NCI-H460 (cell line): ENCODE measurements at places on chromosomes 12 and 14.

DNA sequence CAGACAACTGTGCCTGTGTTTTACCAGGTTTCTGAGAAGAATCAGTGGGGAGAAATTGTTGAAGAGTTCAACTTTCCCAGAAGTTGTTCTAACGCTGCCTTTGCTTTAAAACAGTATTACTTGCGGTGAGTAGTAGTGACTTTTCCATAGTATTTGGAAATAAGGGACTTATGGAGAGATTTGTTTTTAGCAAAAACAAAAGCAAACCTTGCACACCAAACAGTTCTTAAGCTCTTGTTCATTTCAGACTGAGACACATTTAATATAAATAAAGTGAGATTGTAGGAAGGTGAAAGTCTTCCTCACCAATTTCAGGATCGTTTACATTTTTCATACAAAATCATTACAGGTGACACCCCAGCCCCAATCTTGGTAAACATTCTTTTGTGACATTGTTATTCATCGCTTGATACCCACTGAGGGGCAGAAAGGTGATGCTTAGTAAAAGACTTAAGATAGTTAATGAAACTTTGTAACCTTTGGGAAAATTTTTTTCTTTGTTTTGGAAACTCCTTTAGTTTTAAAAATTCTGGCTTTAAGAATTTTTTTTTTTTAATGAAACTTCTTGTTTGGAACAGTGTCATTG, 1.8 kb downstream of the ARID2 start:
- no peak for DNase-seq

DNA sequence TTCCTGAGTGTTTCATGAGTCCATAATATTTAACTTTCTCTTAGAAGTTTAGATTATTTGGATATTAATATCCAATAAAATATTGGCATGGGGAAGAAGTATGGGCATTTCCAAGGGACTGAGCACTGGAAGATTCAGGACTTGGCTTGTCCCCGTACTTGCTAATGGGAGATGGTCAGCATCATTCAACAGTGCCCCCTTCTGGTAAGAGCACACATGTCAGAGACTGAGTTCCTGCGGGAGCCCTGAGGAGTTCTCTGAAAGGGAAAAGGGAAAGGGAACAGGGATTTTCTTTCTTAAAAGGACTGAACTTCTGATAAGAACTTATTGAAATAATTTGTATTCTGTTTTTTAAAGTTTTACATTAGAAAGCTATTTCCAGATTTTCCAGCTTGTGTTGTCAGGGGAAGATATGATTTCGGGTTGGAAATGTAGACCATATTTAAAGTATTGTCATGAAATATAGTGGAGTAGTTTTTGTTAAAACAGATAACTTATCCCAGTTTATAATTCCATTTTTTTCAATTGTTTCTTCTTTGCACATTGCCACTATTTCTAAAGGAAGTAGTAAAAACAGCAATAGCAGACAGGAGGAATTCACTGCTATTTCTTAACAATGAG, 59.8 kb upstream of the C12orf71 start:
- peak; percentile 72 for DNase-seq

DNA sequence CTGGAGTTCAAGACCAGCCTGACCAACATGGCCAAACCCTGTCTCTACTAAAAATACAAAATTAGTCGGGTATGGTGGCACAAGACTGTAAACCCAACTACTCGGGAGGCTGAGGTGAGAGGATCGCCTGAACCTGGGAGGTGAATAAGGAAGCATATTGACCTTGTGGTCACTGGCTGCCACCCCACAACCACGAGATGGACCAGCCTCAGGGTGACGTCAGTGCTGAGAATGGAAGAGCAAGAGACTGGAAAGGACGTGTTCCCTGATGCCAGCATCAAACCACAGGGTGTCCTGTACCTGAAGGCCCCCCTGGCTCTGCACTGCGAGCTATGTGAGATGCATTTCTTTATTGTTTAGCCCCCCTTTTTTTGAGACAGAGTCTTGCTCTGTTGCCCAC, 45.9 kb upstream of the BDKRB2 start:
- DNase-seq: no peak

- DNase-seq: peak; percentile 15
These were observed 95.8 kb downstream of the TMTC3 start for GRCh38 chr12:88237954-88238353.

DNA sequence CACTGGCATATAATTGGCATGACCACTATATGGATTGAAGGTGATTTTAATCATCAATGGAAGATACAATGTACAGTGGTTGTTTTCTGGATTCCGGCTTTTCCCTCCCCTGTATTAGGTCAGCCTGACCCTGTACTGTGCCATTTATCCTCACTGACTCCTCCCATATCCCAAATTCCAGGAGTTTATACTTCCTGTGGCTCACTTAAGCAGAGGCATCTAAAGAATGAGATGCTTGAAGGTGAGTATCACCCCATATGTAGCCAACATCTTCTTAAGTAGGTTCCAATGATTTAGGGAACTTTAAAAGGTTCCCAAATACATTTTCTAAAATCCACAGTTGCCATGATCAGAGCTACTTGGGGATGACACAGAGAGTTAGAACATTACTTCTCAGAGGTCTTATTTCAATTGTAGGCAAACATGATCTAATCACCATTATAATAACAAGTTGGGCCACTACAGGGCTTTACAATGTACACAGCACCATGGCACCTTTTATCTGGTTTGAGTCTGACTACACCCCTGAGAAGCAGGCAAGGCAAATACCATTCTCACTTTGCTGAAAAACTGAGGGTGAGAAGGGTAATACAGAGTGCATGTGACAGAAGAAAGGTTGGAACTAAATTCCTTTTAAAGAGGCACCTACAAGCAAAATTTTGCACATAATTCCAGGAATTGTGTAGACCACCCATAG, 212.3 kb upstream of the GARIN6 start:
- no peak for DNase-seq

DNA sequence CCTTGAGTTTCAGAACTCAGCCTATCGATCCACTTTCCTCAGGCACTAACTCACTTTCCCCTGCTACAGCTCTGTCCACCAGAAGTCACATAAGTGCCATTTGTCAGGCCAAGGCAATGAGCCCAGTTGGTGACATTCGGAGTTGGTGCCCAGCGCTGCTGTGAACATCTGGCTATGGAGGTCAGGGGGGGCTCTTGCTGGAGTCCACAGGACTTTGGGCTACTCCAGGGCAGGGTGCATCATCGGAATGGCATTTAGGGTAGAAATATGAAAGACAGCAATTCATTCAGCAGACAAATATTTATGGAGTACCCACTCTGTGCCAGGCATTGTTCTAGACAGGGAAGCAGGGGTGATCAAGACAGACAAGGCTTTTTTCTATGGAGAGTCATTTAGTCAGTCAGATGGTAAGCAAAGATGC, 1.5 kb upstream of the PPP1CC start:
- DNase-seq: no peak

GRCh38 chr12:105226219-105226618, 9.8 kb downstream of the APPL2 start:
- no peak for DNase-seq

GRCh38 chr12:89732522-89732921, 23.9 kb upstream of the ATP2B1 start:
- no peak for DNase-seq

GRCh38 chr12:85564786-85565185, 271.4 kb downstream of the RASSF9 start:
- no peak for DNase-seq

GRCh38 chr12:86613311-86613710, 357.1 kb upstream of the MGAT4C start:
- peak; percentile 9 for DNase-seq

DNA sequence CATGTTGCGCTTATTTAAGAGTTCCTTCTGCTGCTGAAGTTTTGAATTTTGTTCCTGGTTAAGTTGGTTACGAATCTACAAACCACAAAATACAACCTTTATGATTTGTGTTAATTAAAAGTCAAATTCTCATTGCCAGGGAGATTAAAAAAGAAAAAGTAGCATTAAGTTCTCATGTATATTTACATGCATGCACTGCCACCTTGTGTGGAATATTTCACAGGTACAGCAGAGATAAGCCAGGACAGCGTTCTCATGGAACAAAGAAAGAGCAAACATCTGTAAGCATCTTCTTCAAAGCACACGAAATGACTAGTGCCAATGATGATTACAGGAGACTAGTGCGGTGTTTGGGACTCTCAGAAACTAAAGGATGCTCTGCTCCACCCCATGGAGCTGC, 34.2 kb downstream of the ZFYVE21 start:
- DNase-seq: no peak

GRCh38 chr14:33642080-33642479, 308.8 kb downstream of the EGLN3 start:
- no peak for DNase-seq

GRCh38 chr12:48261773-48262172, 58.7 kb upstream of the OR10AD1 start:
- no peak for DNase-seq

DNA sequence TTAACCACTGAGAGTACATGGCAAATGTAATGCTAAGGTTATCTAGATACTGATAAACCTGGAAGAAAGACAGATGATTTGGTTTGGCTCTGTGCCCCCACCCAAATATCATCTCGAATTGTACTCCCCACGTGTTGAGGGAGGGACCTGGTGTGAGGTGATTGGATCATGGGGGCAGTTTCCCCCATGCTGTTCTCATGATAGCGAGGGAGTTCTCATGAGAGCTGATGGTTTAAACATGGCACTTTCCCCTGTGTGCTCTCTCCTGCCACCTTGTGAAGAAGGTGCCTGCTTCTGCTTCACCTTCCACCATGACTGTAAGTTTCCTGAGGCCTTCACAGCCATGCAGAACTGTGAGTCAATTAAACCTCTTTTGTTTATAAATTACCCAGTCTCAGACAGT, 14.2 kb downstream of the NOXRED1 start:
- no peak for DNase-seq

- DNase-seq: no peak
These were observed 47.4 kb downstream of the ATF7 start for GRCh38 chr12:53578783-53579182.

- no peak for DNase-seq
These were observed 326.6 kb downstream of the BTG1 start for GRCh38 chr12:91819132-91819447.

DNA sequence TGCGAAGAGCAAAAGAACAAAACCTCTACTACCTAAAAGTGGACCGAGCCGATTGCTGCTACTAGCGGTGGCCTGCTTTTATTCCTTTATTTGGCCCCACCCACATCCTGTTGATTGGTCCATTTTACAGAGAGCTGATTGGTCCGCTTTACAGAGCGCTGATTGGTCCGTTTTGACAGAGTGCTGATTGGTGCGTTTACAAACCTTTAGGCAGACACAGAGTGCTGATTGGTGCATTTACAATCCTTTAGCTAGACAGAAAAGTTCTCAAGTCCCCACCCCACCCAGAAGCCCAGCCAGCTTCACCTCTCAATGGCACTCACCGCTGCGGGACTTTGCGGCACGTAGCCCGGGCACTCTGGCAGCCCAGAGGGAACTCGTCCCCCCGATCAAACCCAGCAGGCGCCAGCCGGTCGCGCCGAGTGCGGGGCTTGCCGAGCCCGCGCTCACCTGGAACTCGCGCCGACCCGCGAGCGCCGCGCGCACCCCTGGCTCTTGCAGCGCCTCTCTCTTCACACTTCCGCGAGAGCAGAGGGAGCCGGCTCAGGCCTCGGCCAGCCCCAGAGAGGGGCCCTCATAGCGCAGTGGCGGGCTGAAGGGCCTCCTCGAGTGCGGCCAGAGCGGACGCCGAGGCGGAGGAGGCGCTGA, 8.7 kb upstream of the FGD4 start:
- DNase-seq: no peak

DNA sequence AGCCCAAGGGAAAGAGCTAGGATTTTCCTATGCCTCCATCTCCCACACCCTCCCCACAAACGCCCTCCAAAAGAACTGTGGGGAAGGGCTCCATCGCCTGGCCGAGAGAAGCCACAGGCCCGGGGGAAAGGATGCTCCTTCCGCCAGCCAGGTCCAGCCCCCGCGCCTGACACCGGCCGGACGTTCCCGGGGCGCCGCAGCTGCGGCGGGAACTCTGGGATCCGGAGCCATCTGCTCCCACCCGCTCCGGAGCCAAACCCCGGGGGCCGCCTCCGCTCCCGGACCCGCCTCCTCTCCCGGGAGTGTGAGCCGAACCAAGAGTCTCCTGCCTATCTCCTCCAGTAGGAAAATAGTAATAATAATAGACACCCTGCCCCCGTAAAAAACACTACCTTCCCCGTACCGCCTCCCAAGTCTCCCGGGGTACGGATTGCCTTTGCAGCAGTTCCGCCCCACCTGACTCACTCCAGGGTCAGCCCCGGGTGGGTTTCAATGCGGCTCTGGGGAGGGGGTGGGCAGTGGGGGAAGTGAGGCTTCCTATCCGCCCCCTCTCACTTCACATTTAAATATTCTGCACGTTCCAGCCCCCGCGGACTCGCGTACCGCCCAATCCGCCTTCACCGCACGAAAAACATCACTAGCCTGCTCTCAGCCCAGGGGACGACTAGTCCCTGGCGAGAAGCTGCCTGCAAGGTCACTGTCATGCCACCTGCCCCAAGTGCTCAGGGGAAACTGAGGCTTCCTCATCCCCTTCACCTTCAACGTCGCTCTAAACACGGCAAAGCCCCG, 2.4 kb downstream of the AGAP2 start:
- DNase-seq: peak; percentile 48

DNA sequence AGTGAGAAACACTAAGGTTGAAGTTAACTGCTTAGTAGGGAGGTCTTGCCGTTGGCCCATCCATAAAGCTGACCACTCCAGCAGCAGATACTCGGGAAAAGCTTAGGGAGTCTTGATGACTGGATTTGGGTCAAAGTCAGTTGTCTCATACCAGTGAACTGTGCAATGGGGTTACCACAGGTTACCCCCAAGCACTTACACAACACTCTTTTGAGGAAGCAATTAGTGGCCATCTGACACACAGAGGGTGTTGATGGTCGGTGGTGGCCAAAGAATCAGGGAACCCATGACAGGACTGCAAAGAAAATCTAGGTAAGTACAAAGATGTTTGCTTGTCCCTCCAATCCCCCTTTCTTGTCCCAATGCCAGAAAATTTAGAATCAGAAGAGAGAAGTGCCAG, 410.2 kb downstream of the APAF1 start:
- DNase-seq: no peak

DNA sequence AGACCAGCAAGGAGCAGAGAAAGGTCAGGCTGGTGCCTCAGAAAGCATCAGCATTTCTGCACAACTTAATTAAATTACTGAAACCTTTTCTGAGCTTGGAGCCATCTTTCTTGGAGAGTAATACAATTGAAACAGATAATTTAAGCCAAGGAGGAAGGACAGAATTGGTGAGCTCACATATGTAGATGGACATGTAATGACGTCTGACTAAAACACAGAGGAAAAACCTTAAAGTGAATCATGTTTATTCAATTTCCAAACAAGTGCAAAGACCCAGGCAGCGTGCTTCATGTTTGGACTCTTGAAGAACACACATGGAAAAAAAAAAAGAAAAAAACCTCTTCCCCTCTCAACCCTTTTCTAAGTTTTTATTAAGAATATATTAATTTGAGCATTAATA, 19.0 kb downstream of the SUSD6 start:
- DNase-seq: no peak
